ENCODE measurements at places on chromosomes 16 and 17.
A peak's percentile ranks its signal among the peaks of the same experiment; 100 is the strongest.

DNA sequence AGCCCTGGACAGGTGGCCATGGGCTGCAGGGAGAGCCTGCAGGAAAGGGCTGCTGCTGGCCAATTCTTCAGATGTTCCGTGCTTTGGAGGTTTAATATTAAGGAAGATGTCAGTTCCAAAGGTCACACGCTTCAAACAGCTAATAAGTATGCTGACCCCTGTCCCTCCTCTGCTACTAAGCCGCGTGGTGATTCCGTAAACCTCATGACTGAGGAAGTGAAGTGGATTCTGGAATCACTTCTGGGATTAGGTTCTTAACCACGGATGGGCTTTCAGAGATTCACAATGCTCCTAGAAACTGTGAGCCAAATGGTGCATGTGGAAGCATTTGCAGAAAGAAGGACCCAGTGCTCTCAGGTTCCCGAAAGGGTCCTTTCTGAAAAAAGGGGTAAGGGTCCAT is 28.5 kb upstream of the ERN1 start:
- no peak for DNase-seq

GRCh38 chr17:263773-264172 is 82.3 kb upstream of the DOC2B start:
- DNase-seq, result no peak

- DNase-seq, result no peak
Observed at GRCh38 chr16:86255966-86256365, 254.4 kb upstream of the FOXF1 start.

DNA sequence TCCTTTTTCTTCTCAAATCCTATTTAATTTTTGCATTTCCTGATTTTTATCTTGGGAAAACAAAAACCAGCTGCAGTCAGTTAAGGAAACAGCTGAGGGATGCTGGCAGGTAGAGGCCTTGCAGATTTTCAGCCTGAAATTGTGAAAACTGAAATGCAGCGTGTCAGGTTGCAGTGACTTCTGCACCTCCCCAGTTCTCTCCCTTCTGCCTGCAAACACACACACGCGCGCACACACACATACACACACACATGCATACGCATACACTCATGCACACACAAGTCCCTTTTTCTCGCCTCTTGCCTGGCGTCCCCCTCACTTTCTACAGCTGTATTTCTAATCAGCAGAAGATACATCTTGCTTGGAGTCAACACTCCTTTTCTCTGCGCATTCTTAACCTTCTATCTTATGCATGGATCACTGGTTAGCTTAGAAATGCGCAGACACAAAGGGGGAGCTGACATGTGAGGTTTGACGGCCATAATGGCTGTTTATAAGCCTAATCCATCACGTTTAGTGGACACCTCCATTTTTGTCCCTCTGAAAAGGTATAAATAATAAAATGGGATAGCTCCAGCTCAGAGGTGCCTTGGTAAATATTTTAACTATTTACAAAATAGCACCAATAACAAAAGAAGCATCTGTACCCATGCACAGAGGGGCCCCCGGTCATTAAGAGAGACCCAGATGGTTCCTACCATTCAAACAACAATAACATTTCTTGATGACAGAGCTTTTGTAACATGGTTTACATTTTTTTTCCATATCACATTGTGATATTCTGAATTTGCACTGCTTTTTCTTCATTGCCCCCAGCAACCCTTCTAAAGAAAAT is 392.1 kb upstream of the SALL1 start:
- DNase-seq, result peak; percentile 75

DNA sequence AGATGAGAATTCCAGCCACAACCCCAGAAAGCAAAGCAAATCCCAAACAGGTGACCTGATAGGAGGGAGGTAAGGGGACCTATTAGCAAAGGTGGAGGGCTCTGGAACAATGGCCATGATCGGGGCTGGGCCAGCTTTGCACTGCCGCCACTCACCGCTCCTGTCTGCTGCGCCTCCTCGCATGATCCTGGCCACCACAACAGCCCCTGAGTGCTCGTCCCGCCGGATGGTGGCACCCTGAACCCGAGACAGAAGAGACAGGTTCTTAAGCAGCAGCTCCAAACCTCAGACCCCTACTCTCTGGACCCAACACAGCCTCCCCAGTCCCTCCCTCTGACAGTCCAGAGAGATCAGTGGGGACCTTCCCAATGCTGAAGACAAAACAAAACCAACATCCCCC is 5.3 kb downstream of the MPP3 start:
- DNase-seq, result no peak

DNA sequence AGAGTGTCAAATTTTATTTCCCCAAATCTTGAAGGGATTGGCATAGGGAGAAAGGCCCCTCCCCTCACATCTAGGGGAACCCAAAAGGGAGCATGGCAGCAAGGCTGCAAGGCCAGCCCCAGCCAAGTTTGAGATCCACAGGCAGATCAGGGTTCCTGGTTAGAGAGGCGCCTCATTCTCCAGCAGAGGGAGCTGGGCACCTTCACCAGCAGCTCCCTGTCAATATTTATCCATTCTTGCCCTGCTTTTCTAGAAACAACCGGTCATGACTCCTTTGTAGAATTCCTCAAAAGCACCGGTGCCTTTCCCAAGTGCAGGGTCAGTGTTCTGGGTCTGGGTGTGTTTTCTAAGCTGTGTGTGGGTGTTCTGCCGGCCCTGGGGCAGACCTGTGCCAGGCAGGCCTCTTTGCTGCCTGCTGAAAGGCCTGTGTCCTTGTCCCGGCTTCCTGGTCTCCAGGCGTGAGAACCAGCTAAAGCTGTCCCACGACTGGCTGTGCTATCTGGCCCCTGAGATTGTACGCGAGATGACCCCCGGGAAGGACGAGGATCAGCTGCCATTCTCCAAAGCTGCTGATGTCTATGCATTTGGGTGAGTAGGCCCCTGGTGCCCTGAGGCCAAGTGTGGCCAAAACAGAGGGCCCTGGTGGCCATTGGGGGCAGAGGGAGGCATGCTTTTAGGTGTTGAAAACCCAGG is 21.2 kb upstream of the LGALS9 start:
- DNase-seq, result peak; percentile 61

GRCh38 chr17:79997011-79997660 is 38.5 kb downstream of the TBC1D16 start:
- no peak for DNase-seq

DNA sequence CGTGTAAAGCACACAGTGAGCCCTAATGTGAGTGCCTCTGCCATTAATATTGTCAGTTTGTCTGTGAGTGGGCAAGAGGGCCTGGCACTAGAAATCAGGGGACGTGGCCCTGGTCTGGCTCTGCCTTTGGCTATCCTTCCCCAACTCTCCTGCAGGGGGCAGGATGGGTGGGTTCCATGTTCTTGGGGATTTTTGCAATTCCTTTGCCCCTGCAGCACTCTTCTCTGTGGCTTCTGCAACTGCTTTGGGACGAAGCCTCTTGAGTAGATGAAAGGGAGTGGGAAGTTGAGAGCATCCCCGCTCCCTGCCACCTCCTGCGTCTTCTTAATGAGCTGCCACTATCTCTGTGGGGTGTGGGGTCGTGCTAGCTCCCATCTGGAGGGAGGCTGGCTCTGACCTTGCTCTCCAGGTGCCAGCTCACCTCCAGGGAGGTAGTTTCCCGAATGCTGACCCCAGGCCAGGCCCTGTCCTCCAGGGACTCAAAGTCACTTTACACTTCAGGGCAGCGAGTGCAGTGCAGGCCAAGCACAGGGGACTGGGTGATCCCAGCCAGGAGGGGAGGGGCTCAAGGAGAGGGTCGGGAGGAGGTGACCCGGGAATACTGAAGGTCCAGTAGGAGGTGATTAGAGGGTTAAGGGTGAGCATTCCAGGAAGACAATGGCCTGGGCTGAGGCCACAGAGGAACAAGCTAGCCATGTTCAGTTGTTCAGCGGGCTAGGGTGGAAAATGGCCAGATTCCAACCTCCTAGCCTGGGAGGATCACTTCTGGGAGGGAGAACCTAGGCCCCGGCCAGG is 121.0 kb upstream of the NLRP1 start:
- DNase-seq, result no peak

DNA sequence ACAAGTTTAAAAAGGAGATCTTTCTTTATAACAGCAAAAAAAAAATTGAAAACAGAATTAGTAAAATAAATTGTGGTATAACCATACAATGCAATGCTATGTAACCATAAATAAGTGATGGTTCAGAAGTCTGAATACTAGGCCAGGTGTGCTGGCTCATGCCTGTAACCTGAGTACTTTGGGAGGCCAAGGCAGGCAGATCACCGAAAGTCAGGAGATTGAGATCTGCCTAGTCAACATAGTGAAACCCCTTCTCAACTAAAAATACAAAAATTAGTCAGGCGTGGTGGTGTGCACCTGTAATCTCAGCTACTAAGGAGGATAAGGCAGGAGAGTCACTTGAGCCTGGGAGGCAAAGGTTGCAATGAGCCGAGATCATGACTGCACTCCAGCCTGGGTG is 34.6 kb downstream of the CCT6B start:
- DNase-seq, result no peak

GRCh38 chr16:70551788-70552187 is 28.2 kb downstream of the SF3B3 start:
- no peak for DNase-seq
